A549 treated with DMSO at 1 μM for 4 hours (cell line): ENCODE measurements at places on chromosomes 13 and 19. TPM values are rescaled to one million over a fixed set of nuclear protein-coding genes. Genes with fewer than 3 reads are reported as not detected.

Gene MARK4
- 5.4 to 9.7 TPM (median 7.3 TPM) in 5 replicates for total RNA-seq

Gene ZNF556
- total RNA-seq = 0.07 to 0.21 TPM in 2 of 5 replicates, not detected in the others

Gene CCDC70
- total RNA-seq = 0.07 to 0.14 TPM in 2 of 5 replicates, not detected in the others

Gene WTIP
- total RNA-seq = 24.9 to 32.8 TPM (median 32.0 TPM) in 5 replicates

Gene CRLF1
- total RNA-seq = 1.5 to 4.5 TPM (median 3.0 TPM) in 5 replicates

Gene ZNF471
- total RNA-seq = 0.03 to 0.08 TPM (median 0.05 TPM) in 4 of 5 replicates, not detected in the other

Gene ABHD17A
- total RNA-seq = 19.7 to 38.6 TPM (median 32.7 TPM) in 5 replicates
